ENCODE measurements at places on chromosomes 6 and 20. TPM values are rescaled to one million over a fixed set of nuclear protein-coding genes. Genes with fewer than 3 reads are reported as not detected.

FAM209A gene
- total RNA-seq, result 0.71 TPM

- no peak for DNase-seq
Observed at GRCh38 chr6:37019065-37019450, 13.6 kb downstream of the FGD2 start.

DNA sequence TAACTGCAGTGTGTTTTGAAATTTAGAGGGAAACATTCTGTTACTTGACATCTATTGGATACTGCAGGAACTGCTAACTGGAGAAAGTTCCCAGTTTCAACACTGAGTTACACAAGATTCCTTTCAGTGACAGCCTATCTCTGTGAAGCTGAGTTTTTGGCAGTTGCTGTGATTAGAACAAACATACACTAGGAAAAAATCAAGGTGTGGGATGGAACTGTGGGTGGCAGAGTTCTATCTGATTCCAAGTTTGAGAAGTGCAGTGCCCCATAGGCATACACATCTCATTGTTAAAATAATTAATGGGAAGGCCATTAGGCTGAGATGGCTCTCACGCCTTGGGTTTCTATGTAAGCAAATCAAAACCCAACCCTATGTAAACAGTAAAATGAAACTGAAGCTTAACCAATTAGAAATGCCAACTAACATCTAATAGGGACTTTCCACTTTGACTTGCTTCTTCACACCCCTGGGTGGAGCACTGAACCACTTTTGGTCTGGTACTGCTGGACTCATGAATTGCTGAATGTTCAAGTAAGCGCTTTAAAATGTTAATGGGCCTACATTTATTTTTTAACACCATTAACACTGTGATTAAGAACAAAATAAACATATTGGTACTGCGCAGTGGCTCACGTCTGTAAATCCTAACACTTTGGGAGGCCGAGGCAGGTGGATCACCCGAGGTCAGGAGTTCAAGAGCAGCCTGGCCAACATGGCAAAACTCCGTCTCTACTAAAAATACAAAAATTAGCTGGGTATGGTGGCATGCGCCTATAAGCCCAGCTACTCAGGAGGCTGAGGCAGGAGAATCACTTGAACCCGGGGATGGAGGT lies 55.2 kb upstream of the TBC1D7 start:
- DNase-seq, result no peak

SH3BGRL2 gene
- total RNA-seq, result 28.9 TPM

GRCh38 chr20:56949318-56949717 lies 317.1 kb downstream of the BMP7 start:
- DNase-seq, result no peak

DNA sequence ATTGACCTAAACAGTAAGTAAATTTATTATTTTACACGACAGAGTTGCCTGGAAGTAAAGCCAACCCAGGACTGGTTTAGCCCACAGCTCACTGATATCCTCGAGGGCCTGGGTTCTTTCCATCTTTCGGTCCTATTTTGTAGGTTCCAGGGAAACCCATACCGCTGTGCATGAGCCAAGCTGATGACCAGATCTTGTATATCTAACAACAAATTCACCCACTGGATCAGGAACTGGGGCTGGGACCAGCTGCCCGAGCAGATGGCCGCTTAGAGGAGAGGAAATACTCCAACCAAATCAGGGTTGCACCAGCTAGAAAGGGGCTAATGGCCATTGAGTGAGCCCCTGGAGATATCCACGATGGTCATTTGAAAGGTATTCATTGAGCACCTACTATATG lies 139.2 kb downstream of the BACH2 start:
- DNase-seq, result no peak

C6orf58 gene
- not detected for total RNA-seq

DNA sequence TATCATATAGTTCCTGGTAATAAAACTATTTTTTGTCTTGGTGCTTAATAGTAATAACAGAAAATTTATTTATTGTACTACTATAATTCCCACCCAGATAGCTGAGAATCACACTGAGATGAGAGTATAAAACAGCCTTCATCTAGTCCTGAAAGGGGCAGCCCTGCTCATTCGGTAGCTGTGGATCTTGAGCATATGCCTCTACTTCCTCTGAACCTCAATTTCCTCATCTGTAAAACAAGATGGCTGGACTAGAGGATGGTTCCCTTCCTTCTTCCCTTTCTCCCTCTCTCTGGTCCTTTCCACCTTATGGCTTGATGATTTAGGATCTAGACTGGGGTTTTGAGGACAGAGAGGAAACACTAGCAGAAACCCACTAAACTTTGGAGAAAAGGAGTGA lies 15.0 kb downstream of the FKBP5 start:
- DNase-seq, result no peak

GRCh38 chr6:14379568-14379967 lies 262.0 kb downstream of the CD83 start:
- no peak for DNase-seq

GRCh38 chr20:6632187-6632586 lies 135.3 kb upstream of the BMP2 start:
- DNase-seq, result no peak

GRCh38 chr6:83424392-83425018 lies 6.3 kb downstream of the ME1 start:
- no peak for DNase-seq

DNA sequence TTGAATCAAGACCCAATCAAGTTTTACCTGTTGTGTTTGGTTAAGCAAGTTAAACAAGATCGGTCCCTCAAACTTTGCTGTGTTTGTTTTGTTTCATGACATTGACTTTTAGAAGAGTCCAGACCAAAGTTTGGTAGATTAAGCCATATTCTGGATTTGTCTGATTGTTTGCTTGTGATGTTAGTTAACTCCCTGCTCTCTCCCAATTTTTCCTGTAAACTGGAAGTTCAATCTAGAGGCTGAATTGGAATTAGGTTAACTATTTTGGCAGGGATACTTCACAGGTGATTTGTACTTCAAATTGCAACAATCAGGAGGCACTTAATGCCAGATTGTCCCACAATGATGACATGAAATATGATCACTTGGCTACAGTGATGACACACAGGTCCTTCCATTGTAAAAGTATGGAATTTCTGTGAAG lies 13.6 kb upstream of the SH3BGRL2 start:
- no peak for DNase-seq

GGTLC1 gene
- 57.2 TPM for total RNA-seq

DNA sequence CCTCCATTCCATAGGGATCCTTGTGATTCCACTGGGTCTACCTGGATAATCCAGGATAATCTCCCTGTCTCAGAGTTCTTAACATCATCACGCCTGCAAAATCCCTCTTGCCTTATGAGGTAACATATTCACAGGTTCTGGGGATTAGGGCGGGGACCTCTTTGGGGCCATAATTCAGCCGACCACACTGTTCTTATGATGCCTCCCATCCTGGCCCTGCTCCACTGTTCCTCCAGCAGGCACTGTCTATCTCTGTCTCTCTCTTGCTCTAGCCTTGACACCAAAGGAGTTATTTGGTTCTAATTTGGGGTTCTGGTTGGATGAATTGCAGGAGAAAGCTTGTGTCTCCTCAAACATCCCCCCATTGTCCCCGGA lies 168.1 kb downstream of the NFATC2 start:
- no peak for DNase-seq

DNA sequence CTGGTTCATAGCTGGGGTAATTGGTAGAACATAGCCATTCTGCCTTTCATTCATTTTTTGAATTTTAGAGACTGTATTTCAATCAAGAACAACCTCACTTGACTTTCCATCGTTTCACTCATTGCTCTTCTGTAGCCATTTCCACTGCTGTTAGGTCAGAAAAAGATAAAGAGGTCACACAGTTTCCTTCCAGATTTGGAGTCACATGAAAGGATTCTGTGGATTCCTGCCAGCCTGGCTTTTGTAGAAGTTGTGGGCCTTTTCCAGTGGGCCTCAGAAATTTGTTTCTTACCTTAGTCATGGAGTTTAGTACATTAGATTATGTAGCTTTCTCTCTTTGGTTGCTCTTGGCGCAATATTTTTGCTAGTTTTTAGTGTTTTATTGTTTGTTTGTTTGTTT lies 157.8 kb downstream of the SASH1 start:
- DNase-seq, result no peak

GRCh38 chr6:161660666-161661571 lies 387.1 kb upstream of the AGPAT4 start:
- DNase-seq, result no peak

- DNase-seq, result no peak
Observed at GRCh38 chr20:45258664-45259063, 4.3 kb upstream of the SLPI start.

DNA sequence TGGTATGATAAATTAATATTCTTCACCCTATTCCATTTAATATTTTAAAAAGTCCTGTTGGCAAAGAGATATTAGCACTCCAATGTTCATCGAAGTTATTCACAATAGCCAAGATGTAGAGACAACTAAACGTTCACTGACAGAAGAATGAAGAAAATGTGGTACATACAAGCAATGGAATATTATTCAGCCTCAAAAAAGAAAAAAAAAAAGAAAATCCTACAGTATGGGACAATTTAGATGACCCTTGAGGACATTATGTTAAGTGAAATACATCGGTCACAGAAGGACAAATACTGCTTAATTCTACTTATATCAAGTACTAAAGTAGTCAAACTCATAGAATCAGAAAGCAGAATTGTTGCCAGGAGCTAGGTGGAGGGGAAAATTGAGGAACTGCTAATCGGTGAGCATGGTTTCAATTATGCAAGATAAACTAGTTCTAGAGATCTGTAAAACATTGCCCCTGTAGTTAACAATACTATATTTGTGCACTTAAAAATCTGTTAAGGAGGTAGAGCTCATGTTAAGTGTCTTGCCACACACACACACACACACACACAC lies 4.7 kb downstream of the GCLC start:
- no peak for DNase-seq

TRIM10 gene
- total RNA-seq, result not detected

GRCh38 chr6:105644073-105644489 lies 241.2 kb upstream of the PREP start:
- DNase-seq, result no peak

- no peak for DNase-seq
Observed at GRCh38 chr6:14756340-14756739, 489.5 kb upstream of the JARID2 start.

DNA sequence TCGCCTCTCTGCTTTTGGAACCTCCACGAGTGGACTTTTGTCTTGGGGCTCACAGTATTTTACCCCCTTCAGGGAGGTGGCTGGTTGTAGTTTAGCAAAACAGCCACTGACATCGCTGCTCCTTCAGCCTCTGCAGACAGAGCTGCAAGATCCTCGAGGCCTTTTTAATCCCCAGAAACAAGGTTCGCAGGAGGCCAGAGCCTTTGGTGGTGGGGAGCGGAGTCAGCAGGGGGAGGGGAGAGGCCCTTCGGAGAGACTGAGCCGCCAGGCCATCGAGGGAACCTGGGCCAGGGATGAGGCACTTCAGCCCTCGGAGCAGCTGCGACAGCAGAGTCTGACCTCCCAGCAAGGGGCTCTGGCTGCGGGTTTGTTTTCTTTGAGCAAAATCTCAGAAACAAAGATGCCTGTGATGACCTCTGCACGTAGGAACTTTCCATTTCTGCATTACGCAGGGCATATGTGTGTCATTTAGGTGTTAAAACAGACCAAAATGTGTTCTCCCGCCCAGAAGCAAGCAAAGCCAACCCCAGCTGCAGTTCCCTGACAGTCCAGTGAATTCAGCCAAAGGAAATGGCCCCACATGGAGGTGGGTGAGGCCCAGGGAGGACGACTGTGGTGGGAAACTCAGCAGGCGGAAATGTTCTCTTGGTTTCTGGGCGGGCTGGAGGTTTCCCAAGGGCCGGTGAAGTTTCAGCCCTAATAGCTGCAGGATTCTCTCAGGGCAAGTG lies 171.2 kb upstream of the SULF2 start:
- no peak for DNase-seq

- DNase-seq, result no peak
Observed at GRCh38 chr6:33424855-33425667, 5.2 kb downstream of the SYNGAP1 start.

GRCh38 chr20:19815553-19815991 lies 57.5 kb downstream of the RIN2 start:
- no peak for DNase-seq

LY6G6D gene
- not detected for total RNA-seq

VGLL2 gene
- total RNA-seq, result not detected

DNA sequence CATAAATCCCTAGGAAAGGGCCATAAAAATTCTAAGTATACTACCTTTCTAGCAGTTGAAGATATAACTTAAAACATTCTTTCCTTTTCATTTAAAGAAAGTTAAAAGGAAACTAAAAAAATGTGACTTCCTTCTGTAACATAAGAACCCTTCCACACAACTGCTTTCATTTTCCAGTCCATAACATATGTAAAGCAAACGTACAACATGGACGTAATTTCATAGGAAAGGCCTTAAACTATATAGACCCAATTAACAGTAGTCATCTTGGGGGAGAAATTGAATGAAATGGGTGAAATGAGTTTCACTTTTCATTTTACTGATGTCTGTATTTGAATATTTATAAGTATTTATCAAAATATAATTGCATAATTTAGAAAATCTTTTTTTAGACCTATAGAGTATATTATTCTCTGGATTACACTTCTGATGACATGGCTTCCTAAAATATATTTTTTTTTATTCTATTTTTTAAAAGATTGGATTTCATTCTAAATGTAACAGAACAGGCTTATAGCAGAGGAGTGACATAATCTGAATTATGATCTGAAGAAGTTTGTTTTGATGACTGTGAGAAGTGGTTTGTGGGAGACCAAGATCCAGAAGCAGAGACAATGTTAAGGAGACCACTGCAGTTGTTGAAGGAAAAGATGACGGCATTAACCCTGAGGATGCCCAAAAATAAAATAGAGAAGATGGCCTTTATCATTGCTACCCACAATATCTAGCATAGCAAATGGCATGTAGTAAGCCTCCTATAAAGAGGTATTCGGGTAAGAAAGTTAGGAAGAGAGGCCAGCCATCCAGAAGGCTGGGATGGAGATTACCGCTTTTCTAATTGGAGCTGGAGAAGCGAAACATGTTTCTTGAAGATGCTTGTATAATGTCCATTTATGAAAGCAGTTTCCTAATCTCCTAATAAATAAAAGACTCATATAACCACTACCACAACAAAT lies 260.4 kb downstream of the PTPRK start:
- DNase-seq, result no peak

FBXO30 gene
- total RNA-seq, result 9.0 TPM

RAB44 gene
- 0.95 TPM for total RNA-seq

CCDC170 gene
- total RNA-seq, result 5.4 TPM

GRCh38 chr6:126904176-126904575 lies 214.3 kb upstream of the RSPO3 start:
- DNase-seq, result no peak

Measured in lower lobe of right lung (tissue), 2 donors.